ENCODE measurements at places on chromosomes 7 and 10.

DNA sequence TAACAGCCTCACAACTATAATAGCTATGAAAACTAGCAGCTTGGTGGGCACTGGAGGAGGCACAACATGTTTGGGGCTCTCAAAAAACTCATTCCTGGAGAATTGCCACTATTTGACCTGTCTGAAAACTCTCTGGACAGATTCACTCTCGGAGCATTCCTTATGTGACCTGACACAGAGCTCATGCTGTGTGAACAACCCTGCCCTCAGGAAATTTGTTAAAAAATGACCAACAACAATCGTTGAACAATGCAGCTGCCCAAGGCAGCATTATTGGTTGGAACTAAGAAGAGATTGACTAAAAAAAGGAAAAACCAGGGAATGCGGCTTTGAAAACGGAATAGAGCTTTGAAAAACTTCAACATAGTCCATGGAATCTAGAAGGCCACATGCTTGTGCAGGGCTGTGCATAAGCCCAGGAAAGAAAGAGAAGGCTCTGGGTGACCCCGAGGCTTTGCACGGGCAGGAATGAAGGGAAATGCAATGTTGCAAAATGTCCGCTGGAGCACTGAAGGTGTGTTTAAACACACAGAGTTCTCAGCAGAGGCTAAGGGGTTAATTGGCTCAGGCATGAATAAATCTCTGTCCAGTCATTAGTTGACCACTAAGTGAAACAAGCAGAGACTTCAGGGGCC, 52.8 kb downstream of the NAMPT start:
- DNase-seq: no peak

DNA sequence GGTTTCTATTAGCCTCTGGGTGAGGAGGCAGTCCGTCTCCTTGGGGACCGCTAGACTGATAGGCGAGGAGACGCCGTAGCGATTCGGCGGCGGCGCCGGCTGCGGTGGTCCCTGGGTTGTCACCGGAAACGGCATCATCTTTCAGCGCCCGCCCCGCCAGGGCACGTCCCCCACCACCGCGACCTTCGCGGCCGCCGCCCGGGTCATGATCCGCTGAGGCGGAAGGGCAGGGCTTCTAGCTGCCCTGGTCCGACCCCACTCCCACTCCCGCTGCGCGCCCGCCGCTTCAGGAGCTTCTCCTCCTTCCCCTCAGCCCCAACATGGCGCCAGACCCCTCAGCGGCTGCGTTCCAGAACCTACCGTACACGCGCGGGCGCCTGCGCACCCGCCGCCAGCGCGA, at the start of gene PAPOLB:
TSS of gene PAPOLB (minus strand) at position 358 of the 400 bp plus-strand sequence. CDS start at position 138, 220 bp downstream.
- DNase-seq: no peak

GRCh38 chr10:24449769-24450310, 240.9 kb downstream of the KIAA1217 start:
- no peak for DNase-seq

GRCh38 chr10:78419481-78420265, 386.0 kb downstream of the RPS24 start:
- no peak for DNase-seq

GRCh38 chr7:154735766-154736165, 267.2 kb downstream of the PAXIP1 start:
- no peak for DNase-seq

DNA sequence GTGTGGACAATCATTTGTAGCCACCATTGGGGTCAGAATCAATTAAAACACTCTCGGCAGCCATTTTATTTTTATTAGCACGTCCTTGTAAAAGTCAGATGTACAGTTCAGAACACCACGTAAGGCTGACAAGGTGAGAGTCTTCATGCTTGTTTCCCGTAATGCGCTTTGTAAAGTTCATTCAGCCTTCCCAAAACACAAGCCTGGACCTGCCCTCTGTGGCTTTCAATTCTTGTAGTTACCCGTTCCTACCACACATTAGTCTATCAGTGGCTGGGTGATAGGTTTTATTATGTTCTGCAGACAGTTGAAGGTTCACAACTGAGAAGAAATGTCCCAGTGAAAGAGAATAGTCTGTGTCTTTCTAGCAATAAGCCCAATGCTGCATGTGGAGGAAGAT, 35.4 kb downstream of the GAD2 start:
- DNase-seq: no peak

GRCh38 chr7:107934991-107935770, 44.2 kb downstream of the DLD start:
- no peak for DNase-seq

- no peak for DNase-seq
Measured at GRCh38 chr7:155543011-155543876, 3.1 kb downstream of the CNPY1 start.

DNA sequence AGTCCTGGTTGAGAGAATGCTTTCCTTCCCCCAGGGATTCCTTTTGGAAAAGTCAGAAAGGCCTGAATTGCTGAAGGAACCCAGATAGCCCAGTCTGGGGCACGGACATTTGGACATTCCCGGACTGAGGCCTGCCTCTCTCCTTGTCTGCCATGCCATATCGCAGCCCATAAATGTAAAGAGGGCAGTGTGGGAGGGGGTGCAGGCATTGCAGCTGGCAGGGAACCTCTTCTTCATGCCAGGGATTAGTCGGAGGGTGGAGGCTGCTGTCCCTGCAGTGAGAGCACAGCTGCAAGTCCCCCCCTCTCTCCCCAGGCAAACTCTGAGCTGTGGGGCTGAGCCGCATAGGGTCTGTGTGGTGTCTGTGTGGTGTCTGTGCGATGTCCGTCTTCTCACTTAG, 486.0 kb upstream of the MKI67 start:
- DNase-seq: no peak

- no peak for DNase-seq
Measured at GRCh38 chr7:4957847-4958476, 1.0 kb downstream of the MMD2 start.

GRCh38 chr7:102875700-102876295, 37.0 kb upstream of the LRRC17 start:
- DNase-seq: no peak

DNA sequence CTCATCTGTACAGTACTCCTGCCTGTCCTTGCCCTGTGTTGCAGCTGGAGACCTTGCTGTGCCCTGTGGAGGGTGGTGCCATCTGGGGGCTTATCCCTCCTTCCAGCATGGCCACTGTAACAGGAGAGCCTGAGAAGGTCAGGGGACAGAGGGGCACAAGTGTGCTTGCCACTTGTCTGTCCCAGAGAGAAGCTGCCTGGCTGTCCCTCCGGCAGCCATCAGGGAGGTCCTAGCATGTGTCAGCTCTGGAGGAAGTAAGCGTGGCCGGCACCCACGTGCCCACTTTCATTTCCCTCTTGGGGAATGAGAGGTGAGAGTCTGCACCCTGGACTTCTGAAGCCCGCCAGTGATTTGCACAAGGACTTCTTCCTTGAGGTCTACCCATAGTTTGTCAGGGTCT, 97.0 kb upstream of the PPIF start:
- DNase-seq: no peak

DNA sequence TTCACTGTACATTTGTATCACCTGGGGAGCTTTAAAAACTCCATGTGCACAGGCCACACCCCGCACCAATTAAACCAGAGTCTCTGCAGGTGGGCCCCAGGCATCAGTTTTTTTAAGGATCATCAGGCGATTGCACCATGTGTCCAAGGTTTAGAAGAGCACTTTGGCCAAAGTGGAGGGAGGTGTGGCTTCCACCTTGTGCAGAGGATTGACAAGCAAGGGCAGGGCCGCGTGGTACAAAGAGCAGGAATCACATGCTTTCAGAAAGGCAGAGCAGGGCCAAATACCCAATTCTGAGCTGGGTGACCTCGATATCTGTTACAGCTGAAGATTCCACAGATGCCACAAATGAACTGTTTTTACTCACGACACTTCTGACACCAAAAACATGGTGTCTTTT, 52.4 kb downstream of the NOC3L start:
- no peak for DNase-seq

- DNase-seq: no peak
Measured at GRCh38 chr7:25431956-25432450, 203.7 kb upstream of the NPVF start.

DNA sequence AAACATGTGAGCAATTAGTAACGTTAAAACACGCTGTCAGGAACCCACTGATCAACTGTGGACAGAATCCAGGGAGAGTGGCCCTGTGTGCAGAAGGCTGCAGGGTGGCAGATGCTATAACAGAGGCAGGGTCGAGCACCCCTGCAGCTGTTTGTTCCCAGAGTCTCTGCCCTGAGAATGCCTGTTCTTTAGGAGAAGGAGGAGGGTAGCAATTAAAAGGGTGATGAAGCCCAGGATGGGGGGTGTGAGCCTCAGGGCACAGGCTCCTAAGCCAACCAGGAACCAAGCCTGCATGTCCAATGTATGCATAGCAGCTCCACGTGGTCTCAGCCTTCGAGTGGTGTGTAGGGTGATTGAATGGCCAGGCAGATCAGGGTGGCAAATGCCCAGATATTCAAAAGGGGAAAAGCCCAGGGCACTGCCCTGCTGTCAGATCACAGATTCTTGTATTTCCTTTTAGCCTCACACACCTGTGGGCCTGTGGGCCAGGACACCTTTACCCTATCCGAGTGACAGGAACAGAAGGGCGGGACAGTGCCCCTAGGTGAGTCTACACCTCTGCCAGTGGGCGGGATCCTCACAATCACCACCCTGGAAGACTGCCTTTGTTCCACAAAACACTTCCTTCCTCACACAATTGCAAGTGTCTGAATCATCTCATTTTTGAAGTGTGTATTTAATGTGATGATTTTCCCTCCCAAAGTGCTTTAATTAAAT, 7.3 kb downstream of the WDFY4 start:
- DNase-seq: no peak

DNA sequence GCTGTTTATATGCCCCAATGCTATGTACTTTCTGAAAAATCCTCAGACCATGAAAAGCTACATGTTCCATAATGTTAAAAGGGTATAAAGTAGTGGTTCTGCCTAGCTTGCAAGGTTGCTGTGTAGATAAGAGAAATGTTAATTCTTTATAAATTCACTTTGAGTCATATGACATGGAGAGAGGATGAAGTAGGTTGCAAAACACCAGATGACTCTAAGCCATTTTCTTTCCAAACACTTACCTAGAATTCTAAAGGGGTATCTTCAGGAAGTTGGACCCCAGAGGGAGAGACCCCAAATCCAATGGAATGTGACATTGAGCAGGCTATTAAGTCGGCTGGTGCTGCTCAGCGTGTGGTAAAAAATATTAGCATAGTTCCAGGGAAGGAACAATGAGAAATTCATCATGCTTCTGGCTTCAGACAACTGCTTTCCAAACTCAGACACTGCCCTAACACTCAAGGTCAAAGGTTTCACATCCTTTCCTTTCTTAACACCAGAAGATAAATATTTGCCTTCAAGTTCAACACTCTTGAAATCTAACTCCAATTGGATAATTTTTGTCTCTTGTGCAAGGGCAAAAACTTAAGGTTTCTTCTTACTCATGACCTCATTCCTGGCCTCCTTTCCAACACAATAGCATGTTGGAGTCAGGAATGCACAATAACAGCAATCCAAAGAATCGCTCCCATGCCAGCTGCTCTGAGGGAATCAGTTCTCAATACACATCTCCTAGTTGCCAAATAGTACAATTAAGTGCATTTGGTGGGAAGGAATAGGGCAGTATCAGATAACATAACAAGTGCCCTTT, 100.7 kb upstream of the AFAP1L2 start:
- DNase-seq: no peak

GRCh38 chr7:40092182-40092581, 42.2 kb downstream of the MPLKIP start:
- no peak for DNase-seq

DNA sequence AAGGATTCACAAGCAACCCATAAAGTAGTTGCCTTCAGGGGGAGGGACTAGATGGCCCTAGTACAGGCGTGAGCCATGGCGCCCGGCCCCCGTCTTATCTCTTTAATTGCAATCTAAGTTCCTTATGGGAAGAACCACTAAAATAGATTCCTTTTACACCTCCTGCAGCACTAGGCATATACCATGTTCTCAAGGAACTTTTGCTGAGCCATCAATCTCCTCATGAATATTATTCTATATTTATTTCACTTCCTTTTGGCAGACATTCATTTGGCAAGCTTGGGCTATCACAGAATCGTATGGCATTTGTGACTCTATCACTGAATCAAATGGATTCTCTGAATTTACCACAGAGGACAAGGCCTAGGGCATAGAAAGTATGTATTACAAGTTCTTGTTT, 14.8 kb upstream of the DNAJC12 start:
- no peak for DNase-seq

- DNase-seq: no peak
Measured at GRCh38 chr7:156524818-156525597, 115.6 kb upstream of the RNF32 start.

DNA sequence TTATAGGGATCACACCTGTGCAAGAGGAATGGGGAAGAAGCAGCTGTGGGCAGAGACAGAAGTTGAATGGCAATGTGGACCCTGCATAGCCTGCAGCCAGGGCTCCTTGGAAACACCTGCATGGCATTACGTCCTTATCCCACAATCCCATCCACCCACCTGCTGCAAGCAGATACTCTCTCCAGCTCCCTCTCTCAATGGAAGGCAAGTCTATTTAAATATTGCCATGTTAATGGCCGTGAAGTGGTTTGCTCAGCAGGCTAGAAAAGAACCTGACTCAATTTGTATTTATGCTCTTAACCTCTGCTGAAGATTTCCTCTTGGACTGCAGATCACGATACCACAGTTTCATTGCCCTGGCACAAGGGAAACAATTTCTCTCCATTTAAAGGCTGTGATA, 417.0 kb downstream of the TYW1 start:
- DNase-seq: no peak

- DNase-seq: no peak
Measured at GRCh38 chr10:42645516-42645915, 7.1 kb upstream of the ZNF33B start.

DNA sequence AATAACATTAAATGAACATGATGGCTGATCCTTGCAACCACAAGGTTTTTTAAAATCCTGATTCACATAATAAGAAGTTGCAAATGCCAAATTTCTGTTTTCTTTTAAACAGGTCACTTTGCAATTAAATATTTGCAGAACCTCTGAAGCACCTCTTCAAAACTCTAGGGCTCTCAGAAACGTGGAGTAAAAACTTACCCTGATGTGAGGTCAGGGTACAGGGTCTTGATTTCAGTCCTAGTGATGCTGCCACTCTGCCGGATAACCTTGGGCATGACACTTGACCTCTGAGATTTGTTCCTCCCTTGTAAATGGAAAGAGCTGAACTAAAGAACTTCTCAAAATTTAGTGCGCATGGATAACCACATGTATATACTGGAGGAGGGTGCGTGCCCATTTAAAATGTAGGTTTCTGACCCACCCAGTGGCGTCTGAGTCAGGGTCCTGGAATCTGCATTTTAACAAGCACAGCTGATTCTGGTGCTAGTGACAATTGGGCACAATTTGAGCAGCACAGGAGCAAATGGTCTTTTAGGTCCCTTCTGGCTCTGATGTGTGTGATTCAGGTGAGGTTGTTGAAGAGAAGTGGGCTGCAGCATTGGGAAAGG, 35.5 kb upstream of the TNPO3 start:
- no peak for DNase-seq

DNA sequence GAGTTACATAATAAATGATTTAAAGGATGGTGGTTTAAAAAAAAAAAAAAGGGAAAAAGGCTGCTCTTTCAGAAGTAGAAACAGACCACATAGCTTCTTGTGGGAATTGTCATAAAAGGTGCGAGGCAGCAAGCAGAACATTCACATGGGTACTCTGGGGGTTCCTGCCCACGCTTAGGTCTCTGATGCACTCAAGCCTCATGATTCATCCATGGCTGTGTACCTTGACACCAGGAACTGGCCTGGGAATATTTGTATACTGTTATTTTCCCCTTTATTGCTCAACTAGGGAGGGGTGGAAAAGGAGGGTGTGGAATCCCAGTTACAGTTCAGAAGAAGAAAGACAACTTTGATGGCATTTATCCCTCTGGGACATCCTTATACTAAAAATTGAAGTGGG, 4.0 kb downstream of the PON2 start:
- DNase-seq: no peak

GRCh38 chr7:159296093-159296681, 151.5 kb upstream of the VIPR2 start:
- no peak for DNase-seq

All from neural crest cell (in vitro differentiated cells).